ENCODE measurements at places on chromosomes 6 and 20.

DNA sequence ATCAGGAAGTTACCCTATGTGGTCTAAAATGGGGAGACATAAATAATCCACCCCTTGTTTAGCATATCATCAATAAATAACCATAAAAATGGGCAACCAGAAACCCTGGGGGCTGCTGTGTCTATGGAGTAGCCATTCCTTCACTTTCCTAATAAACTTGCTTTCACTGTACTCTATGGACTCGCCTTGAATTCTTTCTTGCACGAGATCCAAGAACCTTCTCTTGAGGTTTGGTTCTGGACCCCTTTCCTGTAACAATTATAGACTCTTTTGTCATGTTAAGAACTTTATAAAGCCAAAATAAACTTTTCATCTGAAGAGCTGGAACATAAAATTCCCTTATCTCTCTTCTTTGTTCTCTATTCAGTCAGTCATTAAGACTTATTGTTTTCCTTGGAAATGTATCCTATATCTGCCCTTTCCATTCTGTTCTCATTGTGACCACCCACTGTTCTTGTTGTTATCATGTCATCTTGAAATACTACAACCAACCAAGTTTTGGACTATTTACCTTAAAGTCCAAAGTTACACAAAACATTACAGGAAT, 29.3 kb upstream of the ZBTB24 start:
- no peak for DNase-seq

GRCh38 chr20:51021067-51022025, 1.6 kb downstream of the KCNG1 start:
- no peak for DNase-seq

DNA sequence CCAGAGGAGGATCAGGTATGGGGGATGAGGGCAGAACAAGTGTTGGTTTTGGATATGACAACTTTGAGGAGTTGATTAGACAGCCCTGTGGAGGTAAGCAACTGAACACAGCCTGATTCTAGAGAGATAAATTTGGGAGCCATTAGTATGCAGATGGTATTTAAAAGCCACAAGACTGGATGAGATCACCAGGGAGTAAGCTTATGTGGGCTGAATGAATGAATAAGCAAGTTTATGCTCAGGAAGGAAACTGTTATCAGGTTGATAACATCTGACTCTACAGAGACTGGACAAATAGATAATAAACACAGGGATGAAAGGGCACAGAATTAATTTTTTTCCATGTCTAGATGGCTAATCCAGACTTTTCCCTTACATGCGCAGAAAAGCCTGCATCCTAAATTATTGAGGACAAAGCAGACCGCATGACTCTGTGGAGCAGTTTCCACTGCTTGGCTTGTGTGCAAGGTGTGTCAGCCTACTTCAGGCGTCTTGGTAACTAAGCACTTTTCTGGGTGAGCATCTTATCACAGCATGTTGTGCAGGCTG, 150.6 kb downstream of the GJA10 start:
- DNase-seq = no peak

DNA sequence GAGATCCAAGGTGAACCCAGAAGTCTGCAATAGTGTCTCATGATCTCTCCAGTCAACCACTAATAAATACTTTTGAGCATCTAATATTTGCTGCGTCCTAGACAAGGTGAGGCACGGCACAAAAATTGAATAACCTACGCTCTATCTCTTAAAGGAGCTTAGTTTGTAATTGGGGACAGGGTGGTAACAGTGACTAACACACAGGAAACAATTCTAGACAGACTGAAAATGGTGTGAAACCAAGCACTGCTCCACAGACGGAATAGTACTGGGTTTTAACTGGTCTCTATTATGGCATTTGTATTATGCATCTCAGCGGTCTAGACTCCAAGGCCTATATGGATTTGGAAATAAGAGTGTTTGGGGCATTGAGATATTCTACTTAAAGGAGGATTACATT, 120.1 kb downstream of the CLIC5 start:
- DNase-seq = no peak

DNA sequence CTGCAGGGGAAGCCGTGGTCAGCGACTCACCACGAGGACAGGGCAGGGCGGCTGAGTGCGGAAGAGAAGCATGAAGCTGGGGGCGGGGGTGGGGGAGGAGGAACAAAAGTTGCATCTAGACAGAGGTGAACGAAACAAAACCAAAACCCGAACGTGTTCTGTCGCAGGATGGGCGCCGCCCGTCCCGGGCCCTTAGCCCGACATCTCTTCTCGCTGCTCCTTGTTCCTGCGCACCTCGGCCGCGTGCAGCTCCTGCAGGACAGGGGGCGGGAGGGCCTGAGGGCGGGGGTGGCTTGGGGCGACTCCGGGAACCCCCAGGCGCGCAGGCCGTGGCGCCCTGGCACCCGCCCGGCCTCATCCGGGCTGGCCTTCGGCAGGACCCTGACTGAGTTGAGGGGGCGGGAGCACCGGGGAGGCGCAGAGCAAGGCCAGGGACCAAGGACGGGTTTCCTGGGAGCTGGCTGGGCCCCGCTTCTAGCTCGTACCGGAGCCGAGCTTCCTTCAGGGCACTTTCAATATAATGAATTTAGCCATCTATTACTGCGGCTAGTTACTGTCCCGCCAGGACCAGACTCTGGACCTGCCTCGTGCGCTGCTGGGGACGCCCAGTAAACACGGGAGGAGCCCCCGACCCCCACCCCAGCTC, 12.0 kb downstream of the STMN3 start:
- no peak for DNase-seq
